ENCODE measurements at places on chromosomes 1 and 21.
A peak's percentile ranks its signal among the peaks of the same experiment; 100 is the strongest.

DNA sequence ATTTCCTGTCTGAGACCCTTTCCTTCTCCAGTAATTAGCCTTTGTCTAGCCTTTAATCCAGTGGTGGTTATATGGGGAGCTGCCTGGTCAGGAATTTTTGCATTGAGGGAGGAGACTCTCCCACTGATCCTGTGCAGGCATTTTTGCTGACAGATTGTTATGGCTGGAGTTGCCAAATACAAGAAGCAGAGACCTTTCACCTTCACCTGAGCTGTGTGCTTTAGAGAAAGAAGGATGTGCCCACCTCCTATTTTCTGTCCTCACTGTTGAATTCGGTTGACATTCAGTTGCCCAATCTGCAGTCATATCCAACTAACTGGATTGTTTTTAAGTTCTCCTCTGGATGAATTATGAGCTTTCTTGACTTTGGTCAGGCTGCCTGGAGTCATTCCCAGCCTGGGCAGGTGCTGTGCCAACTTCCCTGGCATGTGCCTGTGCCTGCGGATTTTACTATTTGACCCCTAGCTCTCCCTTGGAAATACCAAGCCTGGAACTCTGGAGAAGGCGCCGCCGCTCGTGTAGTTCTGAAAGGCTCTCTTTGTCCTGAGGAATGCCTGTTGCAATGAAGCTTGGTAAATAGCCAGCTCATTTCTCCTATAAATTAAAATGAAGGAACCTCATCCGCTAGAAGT lies 143.9 kb downstream of the NOS1AP start:
- no peak for DNase-seq

GRCh38 chr1:11337580-11338073 lies 64.6 kb downstream of the UBIAD1 start:
- DNase-seq, result no peak

DNA sequence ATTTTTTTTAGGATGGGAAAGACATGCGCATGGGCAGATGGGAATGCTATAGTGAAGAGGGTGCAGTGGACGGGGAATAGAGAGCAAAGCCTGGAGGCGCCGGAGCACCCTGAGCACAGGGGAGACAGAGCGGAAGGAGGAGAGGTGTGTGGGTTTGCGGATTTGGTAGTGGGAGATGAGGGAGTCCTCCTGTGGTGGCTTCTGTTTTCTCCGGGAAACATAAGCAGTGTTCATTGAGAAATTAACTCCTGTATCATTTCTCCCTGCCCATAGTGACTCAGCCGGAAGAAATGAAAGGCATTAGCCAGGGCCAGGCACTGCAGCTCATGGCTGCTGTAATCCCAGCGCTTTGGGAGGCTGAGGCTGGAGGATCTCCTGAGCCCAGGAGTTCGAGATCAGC lies 4.7 kb upstream of the PTPRF start:
- no peak for DNase-seq

GRCh38 chr21:45995686-45996179 lies 14.2 kb downstream of the COL6A1 start:
- no peak for DNase-seq

DNA sequence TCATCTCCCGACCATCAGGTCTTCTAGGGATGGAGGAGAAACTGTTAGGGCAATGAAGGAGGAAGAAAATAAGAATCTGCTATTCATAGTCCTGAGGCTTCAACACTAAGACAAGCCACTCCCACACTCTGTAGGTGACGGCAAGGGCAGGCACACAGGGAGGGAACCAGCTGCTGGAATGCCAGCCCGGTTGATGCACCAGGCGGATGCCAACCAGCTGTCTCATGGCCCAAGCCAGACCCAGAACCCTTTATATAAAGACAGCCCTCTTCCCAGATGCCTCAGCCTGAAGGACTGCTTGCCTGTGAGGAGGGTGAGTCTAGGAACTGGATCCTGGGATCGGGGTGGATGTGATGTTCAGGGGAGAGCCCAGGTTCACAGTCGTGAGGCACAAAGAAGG lies at the start of gene KPRP:
TSS of gene KPRP (plus strand) at position 279 of the 400 bp plus-strand sequence. CDS start 1,564 bp downstream, outside the sequence.
- no peak for DNase-seq

DNA sequence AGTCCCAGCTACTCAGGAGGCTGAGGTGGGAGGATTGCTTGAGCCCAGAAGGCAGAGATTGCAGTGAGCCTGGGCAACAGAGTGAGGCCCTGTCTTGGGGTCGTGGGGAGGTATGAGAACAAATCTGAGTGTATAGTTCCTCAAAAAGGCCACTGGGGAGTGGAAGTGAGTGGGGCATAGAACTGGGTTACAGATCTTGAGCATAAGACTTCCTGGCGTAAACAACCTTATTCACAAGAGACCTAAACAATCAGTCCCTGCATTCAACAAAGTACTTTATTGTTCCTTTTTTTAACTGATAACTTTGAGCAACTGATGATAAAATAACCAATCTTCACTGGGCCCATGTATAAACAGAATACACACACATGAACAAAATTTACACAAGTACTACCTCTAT lies 72.7 kb upstream of the MUTYH start:
- no peak for DNase-seq

- DNase-seq, result no peak
Observed at GRCh38 chr1:116605315-116605714, 34.5 kb upstream of the CD58 start.

- DNase-seq, result no peak
Observed at GRCh38 chr1:51175278-51175677, 60.8 kb upstream of the RNF11 start.

DNA sequence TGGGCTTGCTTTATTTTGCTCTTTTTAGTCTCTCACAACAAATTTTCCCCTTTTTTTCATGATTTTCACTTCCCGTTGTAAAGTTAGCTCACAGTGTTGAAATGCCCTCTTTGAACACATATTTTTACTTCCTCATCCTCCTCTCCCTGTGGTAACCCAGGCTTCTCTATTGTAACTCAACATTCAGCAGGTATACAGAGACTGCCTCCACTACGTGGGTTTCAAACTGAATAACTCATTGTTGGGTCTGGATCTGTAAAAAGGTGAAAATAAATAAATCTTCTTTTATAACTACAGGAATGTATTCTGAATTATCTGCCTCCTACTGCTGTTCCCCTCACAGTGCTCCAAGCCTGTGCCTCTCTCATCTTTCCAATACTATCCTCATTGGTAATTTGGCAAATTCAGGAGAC lies 166.4 kb downstream of the RUNX1 start:
- DNase-seq, result no peak

DNA sequence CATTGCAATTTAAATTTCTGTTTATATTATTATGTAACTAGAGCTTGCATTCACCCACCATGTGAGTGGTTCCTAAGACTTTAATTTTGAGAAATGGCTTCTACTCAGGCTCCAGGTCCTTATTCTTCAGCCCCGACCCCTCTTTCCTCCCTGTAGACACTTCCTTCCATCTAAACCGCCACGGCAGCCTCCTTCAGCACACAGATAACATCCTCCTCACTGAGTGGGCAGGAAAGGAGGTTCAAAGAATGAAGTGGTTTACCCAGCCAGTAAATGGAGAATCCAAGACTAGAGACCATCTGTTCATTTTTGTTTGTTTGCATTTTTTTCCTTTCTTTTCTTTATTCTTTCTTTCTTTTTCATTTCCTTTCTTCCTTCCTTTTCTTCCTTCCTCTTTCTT lies 37.1 kb upstream of the SOD1 start:
- DNase-seq, result no peak

DNA sequence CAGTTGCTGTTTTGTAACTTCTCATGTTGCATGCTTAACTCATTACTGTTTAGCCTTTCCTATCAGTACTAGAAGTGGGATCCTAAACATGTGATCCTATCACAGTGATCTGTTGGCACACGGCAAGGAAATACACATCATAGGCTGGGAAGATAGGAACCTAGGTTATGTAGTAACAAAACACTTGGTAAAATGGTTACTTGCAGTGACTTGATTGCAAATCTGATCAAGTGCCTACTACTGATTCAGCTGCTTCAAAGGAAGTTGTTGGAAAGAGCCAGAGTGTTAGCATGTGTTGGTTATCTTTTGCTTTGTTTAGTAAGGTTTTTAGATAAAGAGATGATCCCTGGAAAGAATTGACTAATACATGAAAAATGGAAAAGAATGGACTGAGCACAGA lies 8.9 kb upstream of the VASH2 start:
- no peak for DNase-seq

- no peak for DNase-seq
Observed at GRCh38 chr1:67977756-67978155, 72.7 kb downstream of the DIRAS3 start.

- DNase-seq, result peak; percentile 73
Observed at GRCh38 chr1:53196485-53197290, at the start of gene CPT2. Gene CPT2, plus strand, starts transcription at chr1:53196824. Its CDS starts 120 bp downstream, at chr1:53196944.

- no peak for DNase-seq
Observed at GRCh38 chr1:24336075-24336474, 16.9 kb downstream of the GRHL3 start.

- no peak for DNase-seq
Observed at GRCh38 chr1:44401256-44402228, 3.5 kb upstream of the RNF220 start.

DNA sequence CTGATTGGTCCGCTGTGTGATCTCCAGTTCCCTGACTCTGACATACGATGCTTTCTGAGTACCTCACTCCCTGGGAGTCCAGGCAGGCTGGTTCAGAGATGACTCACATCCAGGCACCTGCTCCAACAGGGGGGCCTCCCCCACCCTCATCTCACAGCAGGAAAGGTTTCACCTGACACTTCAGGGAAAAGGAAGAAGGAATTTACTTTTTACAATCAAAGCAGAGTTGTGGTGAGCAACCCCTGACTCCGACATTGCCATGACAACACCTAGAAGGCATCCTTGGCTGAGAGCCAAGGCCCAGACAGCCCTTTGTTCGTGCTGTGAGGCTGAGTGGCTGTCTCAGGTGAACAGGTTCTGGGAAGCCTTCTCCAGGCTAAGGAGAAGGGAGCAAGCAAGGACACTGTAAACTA lies 164.6 kb upstream of the GJB5 start:
- no peak for DNase-seq

DNA sequence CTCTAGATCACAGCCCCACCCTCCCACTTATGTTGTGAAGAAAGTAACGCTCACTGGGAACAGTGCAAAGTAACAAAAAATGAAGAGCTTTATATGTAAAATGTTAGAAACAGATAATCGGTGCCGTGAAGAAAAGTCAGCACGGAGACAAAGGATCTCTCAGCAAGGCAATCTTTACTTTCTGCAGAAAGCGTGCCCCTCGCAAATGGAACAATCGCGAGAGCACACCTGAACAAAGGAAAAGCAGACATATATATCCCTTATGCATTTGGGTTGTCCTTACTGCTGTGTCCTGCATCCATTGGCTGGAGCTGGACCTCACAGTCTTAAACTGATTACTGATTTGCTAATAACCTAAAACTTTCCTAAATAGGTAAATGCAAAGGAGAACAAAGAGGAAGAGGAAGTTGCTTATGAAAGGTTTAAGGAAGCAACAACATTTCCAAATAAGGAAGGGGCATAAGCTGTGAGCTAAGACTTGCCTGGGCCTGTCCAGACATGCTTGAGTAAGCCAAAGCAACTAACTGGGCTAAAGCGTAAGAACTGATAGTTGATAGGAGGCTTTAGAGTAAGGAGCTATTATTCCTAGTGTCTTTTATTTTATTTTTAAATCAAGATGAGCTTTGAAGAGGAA lies 89.7 kb downstream of the GTF2B start:
- DNase-seq, result no peak

- no peak for DNase-seq
Observed at GRCh38 chr1:20787840-20788795, 1.0 kb upstream of the HP1BP3 start.

- DNase-seq, result no peak
Observed at GRCh38 chr1:90402893-90403849, 313.9 kb downstream of the BARHL2 start.

DNA sequence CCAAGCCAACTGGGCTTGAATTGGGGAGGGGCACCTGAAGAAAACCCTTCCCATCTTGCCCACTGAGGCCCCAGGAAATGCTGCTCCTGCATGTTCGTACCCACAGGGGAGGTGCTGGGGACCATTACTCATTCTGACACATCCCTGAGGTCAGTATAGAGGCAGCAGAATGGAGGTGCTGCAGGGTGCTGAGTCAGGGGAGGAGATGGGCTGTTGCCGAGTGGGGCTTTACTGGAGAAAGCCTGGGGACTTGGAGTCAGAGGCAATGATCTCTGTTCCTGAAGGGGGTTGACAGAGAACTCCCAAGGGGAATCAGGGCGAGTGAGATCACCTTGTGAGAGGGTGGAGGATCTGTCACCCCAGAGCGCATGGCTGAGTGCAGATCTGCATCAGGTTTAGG lies 40.2 kb upstream of the KCNA10 start:
- DNase-seq, result no peak

DNA sequence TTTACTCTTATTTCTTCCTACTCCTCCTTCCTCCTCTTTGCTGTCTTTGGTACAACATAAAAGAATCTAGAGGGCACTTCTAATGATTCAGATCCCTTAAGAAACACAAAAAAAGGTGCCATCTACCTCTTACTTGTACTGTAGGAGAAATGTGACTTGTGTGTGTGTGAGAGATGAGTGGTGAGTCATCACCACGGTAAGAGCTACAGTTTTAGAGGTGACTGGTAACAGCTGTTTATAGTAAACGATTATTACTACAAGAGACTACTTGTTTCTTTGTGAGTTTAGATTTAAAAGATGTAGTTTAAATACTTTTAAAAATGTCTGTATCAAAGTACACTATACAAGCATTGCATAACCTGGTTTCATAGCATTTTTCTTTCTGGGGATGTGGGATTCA lies 40.4 kb downstream of the SLC35D1 start:
- no peak for DNase-seq

GRCh38 chr1:25573591-25573930 lies 30.2 kb downstream of the LDLRAP1 start:
- DNase-seq, result no peak

- no peak for DNase-seq
Observed at GRCh38 chr1:232728507-232729263, 76.5 kb upstream of the MAP10 start.

GRCh38 chr1:230940848-230941247 lies 37.8 kb downstream of the TTC13 start:
- no peak for DNase-seq

- no peak for DNase-seq
Observed at GRCh38 chr1:88774151-88774556, 90.1 kb downstream of the PKN2 start.

DNA sequence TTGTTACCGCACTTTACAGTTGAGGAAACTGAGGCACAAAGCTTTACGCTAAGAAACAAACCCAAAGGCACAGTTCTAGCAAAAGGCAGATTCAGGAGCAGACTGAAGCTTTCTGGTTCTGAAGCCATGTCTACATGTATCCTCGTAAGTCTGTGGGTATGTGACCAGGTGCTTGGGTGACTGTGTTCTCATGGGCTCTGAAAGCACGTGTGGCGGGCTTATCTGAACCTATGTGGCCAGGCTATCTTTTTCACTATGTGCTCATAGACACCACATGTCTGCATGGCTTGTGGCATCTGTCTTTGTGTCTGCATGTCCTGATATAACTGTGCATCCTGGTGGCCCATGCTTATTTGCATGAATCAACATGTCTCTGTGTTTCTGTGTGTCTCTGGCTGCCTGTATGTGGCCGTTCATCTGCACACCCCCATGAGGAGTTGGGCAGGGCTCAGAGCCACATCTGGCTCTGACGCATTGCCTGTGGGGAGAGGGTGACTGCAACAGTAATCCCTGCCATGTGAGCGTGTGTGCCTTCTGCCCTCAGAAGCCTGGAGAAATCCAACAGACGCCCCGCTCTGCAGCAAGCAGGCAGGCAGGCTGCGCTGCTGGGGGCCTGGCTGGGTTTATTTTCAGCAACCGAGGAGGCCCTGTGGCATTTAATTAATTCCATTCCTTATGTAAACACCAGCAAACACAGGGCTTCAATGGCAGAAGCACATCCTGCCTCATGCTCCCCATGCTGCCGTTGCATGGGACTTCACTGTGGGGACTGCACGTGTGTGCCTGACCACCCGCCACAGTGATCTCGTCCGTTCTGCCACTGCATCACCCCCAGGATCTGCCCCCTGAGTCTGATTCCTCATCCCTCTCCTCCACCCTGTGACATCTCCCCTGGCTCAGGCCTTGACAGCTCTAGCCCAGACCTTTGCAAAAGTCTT lies 115.4 kb downstream of the TRABD2B start:
- no peak for DNase-seq
